Fibroblast of mammary gland (primary cell): ENCODE measurements at places on chromosomes 6 and 20.
A peak's percentile ranks its signal among the peaks of the same experiment; 100 is the strongest.

- no peak for DNase-seq
Observed at GRCh38 chr6:156803353-156803752, 26.2 kb downstream of the ARID1B start.

GRCh38 chr6:10409731-10410206 lies 5.1 kb downstream of the TFAP2A start:
- no peak for DNase-seq

- DNase-seq = no peak
Observed at GRCh38 chr20:56372850-56373249, 14.1 kb downstream of the FAM210B start.

- no peak for DNase-seq
Observed at GRCh38 chr6:20117474-20117873, 94.8 kb downstream of the MBOAT1 start.

DNA sequence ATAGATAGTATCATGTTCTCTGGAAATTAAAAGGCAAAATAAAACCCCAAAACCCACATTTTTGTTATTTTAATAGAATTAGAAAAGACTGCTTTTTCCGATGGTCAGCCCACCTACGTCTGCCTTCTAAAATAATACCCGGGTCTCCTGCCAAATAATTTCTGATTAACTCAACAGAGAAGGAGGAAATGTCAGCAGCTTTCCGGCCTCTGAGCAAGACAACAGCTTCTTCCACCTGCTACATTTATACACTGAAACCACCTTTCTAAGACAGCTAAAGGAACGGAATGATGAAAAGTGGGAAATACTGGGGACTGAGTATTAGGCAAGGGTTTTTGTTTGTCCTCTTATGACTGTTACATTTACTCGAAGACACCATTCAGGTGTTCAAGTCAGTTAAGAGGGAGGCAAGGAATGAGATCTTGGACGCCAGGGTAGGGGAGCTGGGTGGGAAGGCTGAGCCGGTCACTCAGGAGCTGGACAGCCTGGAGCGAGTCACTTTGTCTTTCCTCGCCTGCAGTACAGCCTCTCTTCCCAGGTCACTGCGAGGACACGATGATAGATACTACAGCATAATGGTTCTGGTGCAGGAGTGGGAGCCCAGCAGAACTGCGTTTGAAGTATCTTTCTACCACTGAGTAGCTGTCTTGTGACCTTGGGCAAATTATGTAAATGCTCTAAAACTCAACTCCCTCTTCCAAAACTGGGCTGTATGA lies 96.3 kb upstream of the QKI start:
- DNase-seq = no peak

- no peak for DNase-seq
Observed at GRCh38 chr20:33918662-33919061, 75.0 kb upstream of the RALY start.

DNA sequence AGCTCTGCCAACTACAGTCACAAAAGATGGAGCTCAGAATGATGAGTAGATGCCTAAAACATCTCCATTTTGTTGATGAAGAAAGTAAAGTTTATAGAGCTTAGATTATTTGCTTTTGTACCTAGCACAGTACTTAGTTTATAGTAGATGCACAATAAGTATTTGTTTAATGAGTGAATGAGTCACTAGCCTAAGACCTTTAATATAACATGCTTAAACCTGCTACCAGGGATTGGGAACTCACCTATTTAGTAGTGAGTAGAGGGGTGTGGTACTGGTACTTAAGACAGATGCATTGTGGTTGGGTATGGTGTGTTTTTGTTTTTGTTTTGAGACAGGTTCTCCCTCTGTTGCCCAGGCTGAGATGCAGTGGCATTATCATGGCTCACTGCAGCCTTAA lies 35.8 kb downstream of the TRIM38 start:
- DNase-seq = no peak

GRCh38 chr6:116180375-116180774 lies 54.4 kb upstream of the COL10A1 start:
- DNase-seq = no peak

DNA sequence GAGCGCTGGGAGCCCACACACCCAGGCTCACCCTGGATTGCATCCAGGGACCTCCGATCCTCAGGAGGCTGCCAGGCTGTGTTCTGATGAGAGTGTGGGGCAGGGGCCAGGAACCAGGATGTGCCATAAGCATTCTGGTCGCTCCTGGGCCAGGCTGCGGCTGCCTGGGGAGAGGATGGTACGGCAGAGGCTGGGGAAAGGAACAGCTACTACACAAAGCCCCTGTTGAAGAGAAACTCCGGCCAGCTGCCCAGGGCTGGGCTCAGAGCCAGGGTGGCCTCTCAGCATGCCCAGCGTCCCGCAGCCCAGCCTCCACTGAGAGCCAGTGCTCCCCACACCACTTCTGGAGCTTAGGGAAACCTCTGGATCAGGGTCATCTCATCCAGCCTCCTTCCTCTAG lies 21.7 kb upstream of the OCSTAMP start:
- DNase-seq = no peak

DNA sequence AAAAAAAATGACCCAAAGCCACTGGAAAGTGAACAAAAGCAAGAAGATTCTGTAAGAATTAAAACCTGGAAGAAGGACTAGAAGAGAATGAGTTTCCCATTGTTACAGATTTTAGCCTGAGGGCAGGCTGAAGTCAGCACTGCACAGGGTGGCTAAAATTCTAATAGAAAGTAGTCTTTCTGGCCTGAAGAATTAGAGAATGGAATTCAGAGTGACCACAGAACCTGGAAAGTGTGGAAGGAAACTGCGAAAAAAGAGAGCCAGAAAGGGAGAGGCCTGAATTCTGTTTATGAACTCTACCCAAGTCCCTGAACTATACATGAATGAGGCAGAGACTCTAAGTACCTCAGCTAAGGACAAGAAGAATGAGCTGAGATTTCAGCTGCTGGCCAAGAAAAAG lies 38.9 kb upstream of the FILIP1 start:
- DNase-seq = no peak

DNA sequence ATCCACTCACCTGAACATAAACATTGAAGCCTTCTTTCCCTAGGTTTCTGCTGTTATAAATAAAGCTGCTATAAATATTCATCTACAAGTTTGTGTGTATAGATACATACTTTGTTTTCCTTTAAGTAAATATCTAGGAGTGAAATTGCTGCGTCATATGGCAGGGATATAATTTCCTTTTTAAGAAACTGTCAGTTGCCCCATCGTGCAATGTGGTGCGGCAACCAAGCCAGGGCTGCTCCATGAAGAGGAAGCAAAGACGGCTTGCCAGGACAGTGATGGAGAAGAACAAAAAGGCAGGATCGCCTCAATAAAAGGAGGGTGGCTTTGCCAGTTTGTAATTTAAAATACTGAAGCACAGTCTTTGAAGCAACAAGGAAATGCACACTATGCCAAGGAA lies 36.6 kb downstream of the CITED2 start:
- no peak for DNase-seq

- DNase-seq = peak; percentile 42
Observed at GRCh38 chr6:52389626-52390360, 27.8 kb downstream of the PAQR8 start.

DNA sequence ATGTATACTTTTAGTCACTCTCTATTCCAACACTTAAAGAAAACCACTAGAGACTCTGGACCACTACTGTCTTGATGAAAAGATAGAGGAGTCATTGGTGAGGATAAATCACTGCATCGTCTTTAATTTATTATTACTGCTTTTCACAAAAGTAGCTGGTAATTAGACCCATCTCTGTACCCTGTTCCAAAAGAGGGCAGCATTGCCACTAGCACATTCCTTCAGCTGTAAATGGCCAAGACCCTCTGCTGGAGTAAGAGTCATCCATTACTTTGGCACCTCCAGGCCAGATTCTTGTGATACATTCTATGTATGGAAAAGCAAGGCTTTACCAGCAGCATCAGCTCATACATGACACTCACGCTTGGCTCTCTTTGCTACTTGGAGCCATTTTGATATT lies 49.5 kb upstream of the PREP start:
- DNase-seq = no peak

GRCh38 chr20:31923388-31924331 lies 28.2 kb downstream of the PDRG1 start:
- no peak for DNase-seq

- peak; percentile 26 for DNase-seq
Observed at GRCh38 chr6:143279385-143279784, 171.1 kb downstream of the ADAT2 start.

- peak; percentile 54 for DNase-seq
Observed at GRCh38 chr6:33746036-33746600, 587 bp downstream of the IP6K3 start.

DNA sequence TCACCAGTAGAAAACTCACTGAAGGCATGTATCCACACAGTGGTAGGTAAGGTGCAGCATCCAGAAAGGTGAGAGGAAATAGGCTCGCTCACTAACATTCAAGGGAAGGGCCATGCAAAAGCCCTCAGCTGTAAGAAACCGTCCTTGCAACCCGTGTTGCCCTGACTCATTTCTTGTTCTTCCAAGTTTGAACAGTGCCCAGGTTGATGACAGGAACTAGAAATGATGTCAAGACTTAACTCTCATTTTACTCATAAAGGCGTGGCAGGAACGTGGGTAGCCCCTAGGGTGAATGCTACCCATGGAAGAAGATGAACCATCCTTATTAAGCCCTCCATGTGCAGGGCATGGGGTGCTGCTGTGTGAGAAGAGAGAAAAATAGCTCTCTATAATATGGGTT lies 187.6 kb downstream of the CD83 start:
- peak; percentile 43 for DNase-seq

- DNase-seq = peak; percentile 41
Observed at GRCh38 chr20:47137231-47137870, 219.1 kb downstream of the ZMYND8 start.

DNA sequence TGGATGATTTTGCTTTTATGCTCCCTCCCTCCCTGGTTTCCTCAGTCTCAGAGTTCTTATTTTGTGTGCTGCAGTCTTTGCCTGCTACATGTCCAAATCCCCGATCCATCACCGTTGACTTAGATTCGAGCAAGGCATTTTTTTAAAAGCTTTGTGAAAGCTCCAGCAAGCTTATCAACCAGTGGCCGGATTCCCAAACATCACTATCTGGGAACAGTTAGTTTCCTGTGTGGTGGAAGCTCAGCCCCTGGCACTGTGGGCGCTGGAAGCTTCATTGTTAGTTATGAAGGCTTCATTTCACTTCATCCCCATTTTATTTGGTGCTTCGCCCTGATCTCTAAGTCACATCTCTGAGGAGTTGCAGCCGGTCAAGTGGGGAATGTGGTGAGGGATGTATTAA lies 44.7 kb downstream of the DEK start:
- DNase-seq = no peak

DNA sequence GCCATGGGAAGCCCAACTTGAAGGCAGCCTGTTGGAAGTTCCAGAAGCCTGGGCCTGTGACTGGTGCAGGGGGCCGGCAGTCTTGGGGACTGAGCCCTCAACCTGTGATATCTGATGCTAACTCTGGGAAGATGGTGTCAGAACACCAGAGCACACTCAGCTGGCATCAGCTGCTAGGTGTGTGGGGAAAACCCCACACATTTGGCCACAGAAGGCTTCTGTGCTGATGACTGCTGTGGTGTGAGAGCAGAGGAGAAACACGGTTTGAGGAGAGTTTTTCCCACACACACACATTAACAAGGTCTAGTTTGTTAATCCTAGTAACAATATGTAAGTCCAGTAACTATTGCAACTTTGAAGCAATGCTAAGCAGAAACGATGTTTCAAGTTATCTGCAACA lies 78.0 kb downstream of the PSMB1 start:
- no peak for DNase-seq

GRCh38 chr20:37737826-37738420 lies 44.1 kb downstream of the CTNNBL1 start:
- no peak for DNase-seq

GRCh38 chr20:39107741-39108140 lies 145.6 kb downstream of the DHX35 start:
- DNase-seq = no peak

DNA sequence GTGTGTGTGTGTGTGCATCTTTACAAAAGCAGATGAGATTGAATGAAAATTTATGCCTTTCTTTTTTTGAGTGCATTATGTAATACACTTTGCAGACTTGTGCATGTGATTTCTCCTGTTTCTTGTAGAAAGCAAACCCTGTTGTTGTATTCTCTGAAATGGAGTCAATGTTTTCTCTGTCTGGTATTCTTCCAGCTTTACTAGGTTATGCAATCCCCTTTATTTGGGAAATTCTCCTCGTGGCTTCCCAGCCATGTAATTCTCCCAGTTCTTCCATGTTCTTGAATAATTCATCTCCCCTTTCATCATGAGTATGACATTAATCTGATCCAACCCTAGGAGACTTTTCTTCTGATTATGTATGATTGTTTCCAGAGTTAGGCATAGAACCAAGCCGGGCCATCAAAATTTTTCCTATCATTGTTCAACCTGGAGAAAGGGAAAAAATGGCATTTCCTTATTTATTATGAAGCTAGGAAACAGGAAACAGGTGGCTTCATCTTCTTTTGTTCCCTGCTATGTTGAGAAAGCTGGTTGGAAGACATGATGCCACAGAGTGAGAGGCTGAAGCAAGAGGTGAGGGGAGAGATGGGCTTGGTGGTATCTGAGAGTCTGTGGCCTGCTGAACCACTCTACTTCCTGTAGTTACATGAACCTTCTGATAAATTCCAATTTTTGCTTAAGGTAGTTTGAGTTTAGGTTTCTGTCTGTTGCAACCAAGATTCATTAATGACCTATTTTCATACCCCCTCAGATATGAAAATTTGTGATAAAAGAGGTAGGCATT lies 68.8 kb downstream of the PRL start:
- DNase-seq = no peak

GRCh38 chr6:43170417-43170930 lies 595 bp upstream of the SRF start:
- DNase-seq = peak; percentile 87

- DNase-seq = no peak
Observed at GRCh38 chr6:156647991-156648390, 129.2 kb upstream of the ARID1B start.

DNA sequence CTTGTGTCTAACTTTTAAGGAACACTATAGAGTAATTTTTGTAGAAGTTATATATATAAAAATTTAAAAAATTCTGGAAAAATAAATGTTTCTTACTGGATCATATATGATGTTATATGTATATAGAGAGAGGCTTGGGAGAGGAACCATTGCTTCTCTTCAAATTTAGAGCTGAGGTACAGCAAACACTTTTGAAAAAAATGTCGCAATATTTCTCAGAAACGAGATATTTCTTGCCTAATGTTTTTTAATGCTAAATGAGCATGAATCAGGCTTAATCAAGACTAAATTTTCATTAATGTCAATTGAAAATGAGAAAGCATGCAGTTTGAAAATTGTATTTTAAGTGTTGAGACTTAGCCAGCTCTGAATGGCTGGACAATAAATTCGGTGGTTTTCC lies 2.6 kb downstream of the PKIB start:
- DNase-seq = no peak
